ENCODE measurements at places on chromosomes 5 and 9.

- no peak for DNase-seq
Observed at GRCh38 chr5:170611449-170612090, 107.8 kb downstream of the KCNIP1 start.

GRCh38 chr5:78929833-78930232, 55.3 kb downstream of the ARSB start:
- no peak for DNase-seq

DNA sequence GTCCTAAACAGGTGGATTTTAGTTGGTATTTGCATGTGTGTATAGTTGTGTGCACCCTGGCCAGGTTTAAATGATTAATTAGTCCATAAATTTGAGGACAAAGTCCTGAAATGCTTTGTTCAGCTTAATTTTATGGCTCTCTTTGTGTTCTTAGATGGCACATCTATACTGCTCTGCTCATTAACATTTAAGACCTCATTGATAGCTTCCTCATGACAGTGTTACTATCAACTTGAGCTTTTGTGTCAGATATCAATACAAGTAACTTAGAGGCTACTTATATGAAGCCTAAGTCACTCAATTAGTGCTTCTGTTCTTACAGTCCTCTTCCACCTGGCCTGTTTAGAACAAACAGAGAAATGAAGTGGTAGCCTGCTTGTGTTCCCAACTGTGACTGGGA, 240.9 kb downstream of the TRPM3 start:
- DNase-seq, result no peak

- DNase-seq, result no peak
Observed at GRCh38 chr5:170365831-170366230, 23.3 kb downstream of the KCNMB1 start.

DNA sequence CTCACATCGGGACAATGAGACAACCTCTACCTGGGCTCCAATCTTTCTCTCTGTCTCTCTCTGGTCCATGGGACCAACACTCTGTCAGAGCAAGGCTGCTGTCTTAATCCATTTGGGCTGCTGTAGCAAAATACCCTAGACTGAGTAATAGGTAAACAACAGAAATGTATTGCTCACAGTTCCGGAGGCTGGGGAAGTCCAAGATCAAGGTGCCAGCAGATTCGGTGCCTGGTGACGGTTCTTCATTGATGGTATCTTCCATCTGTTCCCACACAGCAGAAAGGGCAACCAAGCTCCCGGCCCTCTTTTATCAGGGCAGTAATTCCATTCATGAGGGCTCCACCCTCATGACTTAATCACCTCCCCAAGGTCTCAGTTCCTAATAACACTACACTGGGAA, 61.3 kb upstream of the SPOCK1 start:
- no peak for DNase-seq

- no peak for DNase-seq
Observed at GRCh38 chr9:133440874-133441273, 18.7 kb downstream of the ADAMTS13 start.

DNA sequence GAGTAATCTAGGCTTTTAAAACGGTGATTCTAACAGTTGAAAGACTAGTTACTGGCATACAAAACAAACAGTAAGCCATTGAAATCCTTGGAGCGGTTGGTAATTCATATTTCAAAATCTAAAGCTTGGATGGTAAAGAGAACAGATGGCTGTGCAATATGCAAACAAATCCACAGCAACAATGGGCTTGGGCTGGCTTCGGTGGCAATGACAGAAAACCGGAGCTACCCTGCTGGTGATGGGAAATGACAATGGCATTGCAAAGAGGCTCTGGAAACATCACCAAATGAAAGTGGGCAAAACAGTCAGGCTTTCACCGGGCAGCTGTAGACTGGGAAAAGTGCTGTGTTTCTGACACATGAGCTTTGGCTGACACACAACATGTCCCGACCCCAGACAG, 42.2 kb downstream of the MED27 start:
- no peak for DNase-seq

- peak; percentile 26 for DNase-seq
Observed at GRCh38 chr5:159788835-159789331, 127.4 kb upstream of the ADRA1B start.

GRCh38 chr5:84202136-84202535, 182.5 kb downstream of the EDIL3 start:
- no peak for DNase-seq

DNA sequence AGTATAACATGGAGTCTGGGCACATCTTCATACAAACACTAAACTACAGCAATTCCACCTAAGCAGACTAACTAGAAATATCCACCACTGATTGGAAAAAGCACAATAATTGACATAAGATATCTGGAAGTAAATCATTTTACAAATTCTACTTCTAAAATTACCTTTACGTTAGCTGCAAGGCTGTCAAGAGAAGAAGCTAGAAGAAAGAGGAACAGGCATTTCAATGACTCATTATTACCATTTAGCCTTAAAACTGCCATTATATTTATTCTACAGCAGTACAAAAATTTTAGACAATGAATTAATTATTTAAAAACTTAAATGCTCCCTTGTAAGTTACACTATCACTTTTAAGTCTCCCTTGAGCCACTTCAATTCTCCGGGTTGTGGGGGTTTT, 43.4 kb upstream of the PLPP6 start:
- DNase-seq, result no peak

GRCh38 chr9:135098400-135099105, 11.1 kb downstream of the OLFM1 start:
- DNase-seq, result peak; percentile 50

- DNase-seq, result no peak
Observed at GRCh38 chr5:163574472-163575440, 69.3 kb downstream of the MAT2B start.

DNA sequence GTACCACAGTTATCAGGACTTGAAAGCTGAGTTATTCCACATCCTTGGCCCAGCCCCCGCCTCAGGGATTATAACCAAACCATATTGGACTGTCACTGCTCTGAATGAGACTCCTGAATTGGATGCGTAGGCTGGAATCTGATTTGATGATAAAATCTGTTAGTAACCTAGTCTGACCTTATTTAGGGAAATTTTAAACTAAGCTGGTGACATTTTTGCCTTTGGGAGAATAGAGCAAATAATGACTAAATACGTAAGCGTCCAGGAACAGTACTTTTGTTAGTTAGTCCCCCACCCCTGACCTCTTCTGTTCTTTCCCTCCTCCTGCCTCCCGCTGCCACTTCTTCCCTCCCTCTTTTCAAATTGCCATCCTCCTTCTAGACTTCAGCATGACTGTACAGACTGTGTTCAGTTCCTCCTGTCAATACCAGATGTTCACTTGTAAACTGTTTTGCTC, 92.6 kb downstream of the TLE4 start:
- no peak for DNase-seq

All from testis (tissue), 5 donors.